ENCODE measurements at places on chromosomes 1 and 21. TPM values are rescaled to one million over a fixed set of nuclear protein-coding genes. Genes with fewer than 3 reads are reported as not detected.

- no peaks in the 10 kb centered on the region for H3K4me1 ChIP-seq
- no peak overlapping the region for H3K4me3 ChIP-seq
Measured at GRCh38 chr21:39056636-39057035, 126.6 kb downstream of the PSMG1 start.

DNA sequence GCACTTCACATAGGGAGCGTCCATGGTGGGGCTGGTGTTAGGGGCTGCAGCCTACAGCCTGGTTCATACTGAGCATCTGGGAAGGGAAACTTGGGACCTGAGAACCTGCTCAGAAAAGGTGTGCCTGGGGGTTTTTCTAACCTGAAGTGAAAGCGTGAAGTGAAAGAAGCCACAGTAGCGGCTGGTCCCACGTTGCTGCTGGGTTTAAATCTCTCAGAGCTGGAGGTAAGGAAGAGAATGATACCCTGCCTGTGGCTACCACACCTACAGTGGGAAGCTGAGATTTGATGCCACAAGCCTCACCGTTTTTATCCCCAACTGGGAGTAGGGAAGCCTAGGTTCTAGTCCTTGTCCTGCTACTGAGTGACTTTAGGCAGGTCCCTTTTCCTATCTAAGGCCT, 21.0 kb upstream of the FUCA1 start:
- no peak overlapping the region for H3K27ac ChIP-seq
- H3K36me3 ChIP-seq = no peaks in the 10 kb centered on the region
- no peaks in the 10 kb centered on the region for H3K27me3 ChIP-seq
- no peak overlapping the region for H3K4me3 ChIP-seq
- no peak for DNase-seq

DNA sequence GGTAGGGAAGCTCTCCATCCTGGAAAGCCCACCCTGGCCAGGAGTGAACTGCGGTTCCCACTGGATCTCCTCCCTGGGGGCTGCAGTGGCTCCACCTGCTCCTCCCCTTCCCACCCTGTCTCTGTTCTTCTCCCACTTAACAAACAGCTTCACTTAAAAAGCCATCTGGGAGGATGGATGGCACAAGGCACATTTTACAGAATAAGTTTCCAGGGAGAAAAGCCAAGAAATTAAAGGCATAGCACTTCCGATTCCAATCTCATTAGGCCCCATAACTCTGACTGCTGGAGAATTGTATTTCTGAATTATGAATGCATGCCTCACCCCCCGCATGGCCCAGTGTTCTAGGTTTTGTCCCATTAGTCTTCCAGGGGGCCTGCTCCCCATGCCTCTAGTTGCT, 718.3 kb downstream of the PTPRU start:
- no peaks in the 10 kb centered on the region for H3K36me3 ChIP-seq
- no peak overlapping the region for H3K4me3 ChIP-seq
- H3K27ac ChIP-seq = no peak overlapping the region
- no peaks in the 10 kb centered on the region for H3K4me1 ChIP-seq
- DNase-seq = no peak

GRCh38 chr1:181704546-181704945, 221.2 kb downstream of the CACNA1E start:
- no peak overlapping the region for H3K4me3 ChIP-seq
- no peaks in the 10 kb centered on the region for H3K27me3 ChIP-seq
- no peaks in the 10 kb centered on the region for H3K36me3 ChIP-seq
- no peak overlapping the region for H3K27ac ChIP-seq
- no peaks in the 10 kb centered on the region for H3K4me1 ChIP-seq

GRCh38 chr1:63902844-63903589, 129.2 kb downstream of the ROR1 start:
- no peaks in the 10 kb centered on the region for H3K36me3 ChIP-seq
- no peak for DNase-seq
- no peak overlapping the region for H3K4me3 ChIP-seq
- no peaks in the 10 kb centered on the region for H3K4me1 ChIP-seq

GRCh38 chr1:209721323-209721722, 16.7 kb downstream of the HSD11B1 start:
- no peak overlapping the region for H3K4me3 ChIP-seq
- DNase-seq = no peak
- H3K27me3 ChIP-seq = no peaks in the 10 kb centered on the region
- no peak overlapping the region for H3K27ac ChIP-seq
- no peaks in the 10 kb centered on the region for H3K36me3 ChIP-seq
- H3K4me1 ChIP-seq = no peaks in the 10 kb centered on the region

DNA sequence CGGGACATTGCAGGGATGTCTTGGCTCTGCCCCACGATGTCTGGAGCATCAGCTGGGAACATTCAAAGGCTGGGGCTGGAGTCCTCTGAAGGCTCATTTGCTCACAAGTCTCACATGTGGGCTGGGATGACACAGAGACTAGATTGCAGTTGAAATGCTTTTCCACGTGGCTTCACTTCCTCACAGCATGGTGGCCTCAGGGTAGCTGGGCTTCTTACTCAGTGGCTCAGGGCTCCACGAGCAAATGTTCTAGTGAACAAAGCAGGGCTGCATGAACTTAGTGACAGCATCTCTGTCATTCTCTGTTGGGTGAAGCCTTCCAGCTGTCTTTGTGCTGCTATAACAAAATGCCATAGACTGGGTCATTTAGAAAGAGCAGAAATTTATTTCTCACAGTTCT, 247.0 kb upstream of the POU3F1 start:
- DNase-seq = no peak
- H3K27me3 ChIP-seq = peaks cover 6% of the 10 kb centered on the region
- H3K27ac ChIP-seq = no peak overlapping the region

- H3K27me3 ChIP-seq = no peaks in the 10 kb centered on the region
- H3K36me3 ChIP-seq = no peaks in the 10 kb centered on the region
- no peak overlapping the region for H3K27ac ChIP-seq
Measured at GRCh38 chr1:113875714-113876113, 4.2 kb upstream of the PTPN22 start.

DNA sequence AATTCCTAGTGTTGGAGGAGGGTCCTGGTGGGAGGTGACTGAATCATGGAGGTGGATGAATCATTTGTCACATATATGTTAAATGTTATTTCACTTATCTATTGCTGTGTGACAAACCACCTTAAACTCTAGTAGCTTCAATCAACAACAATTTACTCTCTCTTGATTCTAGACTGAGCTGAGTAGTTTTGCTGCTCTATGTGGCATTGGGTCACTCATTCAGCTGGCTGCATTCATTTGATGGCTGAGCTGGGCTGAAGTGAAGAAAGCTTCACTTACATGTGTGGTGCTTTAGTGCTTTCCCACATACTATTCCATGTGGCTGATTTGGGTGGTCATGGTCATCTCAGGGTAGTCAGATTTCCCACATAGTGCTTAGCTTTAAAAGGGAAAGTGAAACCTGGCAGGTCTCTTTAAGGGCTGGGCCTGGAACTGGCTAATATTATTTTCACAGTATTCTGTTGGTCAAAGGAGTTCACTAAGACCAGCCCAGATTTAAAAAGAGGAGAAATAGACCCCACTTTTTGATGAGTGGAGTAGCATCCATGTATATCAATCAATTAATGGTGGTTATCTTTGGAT, 10.5 kb downstream of the DNAH14 start:
- no peaks in the 10 kb centered on the region for H3K4me1 ChIP-seq
- no peaks in the 10 kb centered on the region for H3K36me3 ChIP-seq
- H3K27me3 ChIP-seq = no peaks in the 10 kb centered on the region
- H3K27ac ChIP-seq = no peak overlapping the region
- H3K4me3 ChIP-seq = no peak overlapping the region
- no peak for DNase-seq

DNA sequence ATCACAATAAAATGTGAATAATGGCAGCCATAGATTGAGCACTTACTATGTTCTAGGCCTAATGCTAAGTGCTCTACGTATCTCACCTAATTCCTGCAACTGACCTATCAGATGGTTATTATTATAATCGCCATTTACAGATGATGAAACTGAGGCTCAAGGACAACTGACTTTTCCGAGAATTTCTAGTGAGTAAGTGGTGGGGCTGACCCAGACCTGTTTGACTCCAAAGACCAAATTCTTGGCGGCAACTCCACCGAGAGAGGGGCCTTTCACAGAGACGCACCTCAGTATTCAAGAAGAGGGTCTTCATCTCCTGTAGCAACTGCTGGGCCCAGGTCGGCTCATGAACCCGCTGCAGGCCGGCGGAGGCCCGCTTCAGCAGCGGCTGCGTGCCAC, 573 bp downstream of the TMEM234 start:
- peaks cover 17% of the 10 kb centered on the region for H3K36me3 ChIP-seq
- DNase-seq = no peak
- H3K27me3 ChIP-seq = no peaks in the 10 kb centered on the region
- H3K4me3 ChIP-seq = peak overlapping the region; percentile 95
- peak overlapping the region; percentile 88 for H3K27ac ChIP-seq
- H3K4me1 ChIP-seq = peaks cover 19% of the 10 kb centered on the region

- H3K4me1 ChIP-seq = peaks cover 10% of the 10 kb centered on the region
- DNase-seq = no peak
- no peak overlapping the region for H3K4me3 ChIP-seq
- no peak overlapping the region for H3K27ac ChIP-seq
- no peaks in the 10 kb centered on the region for H3K27me3 ChIP-seq
Measured at GRCh38 chr21:33305938-33306337, 18.8 kb upstream of the IFNAR1 start.

GRCh38 chr21:25997788-25998611, 172.6 kb downstream of the APP start:
- peak; percentile 17 for DNase-seq
- H3K27me3 ChIP-seq = no peaks in the 10 kb centered on the region
- H3K36me3 ChIP-seq = no peaks in the 10 kb centered on the region
- H3K4me3 ChIP-seq = no peak overlapping the region

DNA sequence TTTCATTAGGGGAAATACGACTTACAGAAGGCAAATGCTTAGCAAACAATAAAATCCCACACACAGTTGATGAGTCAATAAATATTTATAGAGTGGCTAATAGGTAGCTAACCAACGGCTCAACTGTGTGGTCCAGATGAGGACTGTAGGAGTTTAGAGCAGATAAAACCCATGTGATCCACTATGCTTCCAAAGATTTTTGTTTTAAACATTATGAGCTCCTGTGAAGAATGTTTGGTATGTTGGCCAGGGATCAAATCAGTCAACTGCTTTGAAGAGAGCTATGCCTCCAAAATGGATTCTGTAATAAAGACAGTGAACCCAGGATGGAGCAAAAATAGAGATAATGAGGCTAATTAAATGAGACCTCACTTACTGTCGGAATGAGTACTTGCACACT, 72.3 kb upstream of the COL11A1 start:
- H3K27ac ChIP-seq = no peak overlapping the region
- H3K36me3 ChIP-seq = no peaks in the 10 kb centered on the region
- no peaks in the 10 kb centered on the region for H3K4me1 ChIP-seq
- no peak for DNase-seq
- H3K27me3 ChIP-seq = no peaks in the 10 kb centered on the region
- H3K4me3 ChIP-seq = no peak overlapping the region

GRCh38 chr1:220241072-220241663, 31.1 kb downstream of the RAB3GAP2 start:
- no peaks in the 10 kb centered on the region for H3K27me3 ChIP-seq
- H3K36me3 ChIP-seq = no peaks in the 10 kb centered on the region
- H3K27ac ChIP-seq = no peak overlapping the region
- no peak overlapping the region for H3K4me3 ChIP-seq

- H3K36me3 ChIP-seq = no peaks in the 10 kb centered on the region
- H3K27me3 ChIP-seq = no peaks in the 10 kb centered on the region
- no peaks in the 10 kb centered on the region for H3K4me1 ChIP-seq
- H3K27ac ChIP-seq = no peak overlapping the region
Measured at GRCh38 chr1:41980827-41981653, 62.3 kb upstream of the HIVEP3 start.

DNA sequence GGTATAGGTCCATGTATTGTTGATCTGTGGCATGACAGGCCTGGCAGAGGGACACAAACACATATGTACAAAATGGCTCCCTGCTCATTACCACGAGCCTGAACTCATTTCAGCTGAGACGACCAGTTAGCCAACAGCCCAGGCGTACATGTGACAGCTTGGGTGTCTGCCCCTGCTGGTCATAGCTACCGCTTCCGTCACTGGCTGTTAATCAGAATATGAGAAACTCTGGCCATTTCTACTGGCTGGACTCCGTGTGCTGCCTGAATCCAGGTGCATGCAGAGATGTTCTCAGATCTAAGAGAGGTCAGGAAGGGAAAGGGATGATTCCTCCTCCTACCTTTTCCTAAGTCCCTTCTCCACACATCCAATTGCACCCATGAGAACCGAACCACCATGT, 144.5 kb downstream of the PBX1 start:
- peaks cover 4% of the 10 kb centered on the region for H3K4me1 ChIP-seq
- H3K36me3 ChIP-seq = no peaks in the 10 kb centered on the region
- H3K4me3 ChIP-seq = no peak overlapping the region
- DNase-seq = no peak
- no peaks in the 10 kb centered on the region for H3K27me3 ChIP-seq

- H3K4me1 ChIP-seq = no peaks in the 10 kb centered on the region
- no peaks in the 10 kb centered on the region for H3K27me3 ChIP-seq
- H3K36me3 ChIP-seq = no peaks in the 10 kb centered on the region
- H3K4me3 ChIP-seq = no peak overlapping the region
Measured at GRCh38 chr1:11335417-11336056, 62.5 kb downstream of the UBIAD1 start.

The DAB1 gene
- total RNA-seq = 0.64 TPM

The TMEM240 gene
- 6.8 TPM for total RNA-seq

The TNFSF18 gene
- not detected for total RNA-seq

The DIO1 gene
- not detected for total RNA-seq

The ADCY10 gene
- 1.4 TPM for total RNA-seq

The KIF17 gene
- total RNA-seq = 12.6 TPM

The DNM3 gene
- 5.3 TPM for total RNA-seq

The TOMM20 gene
- 77.1 TPM for total RNA-seq

The CADM3 gene
- total RNA-seq = 0.23 TPM

The MYBPH gene
- not detected for total RNA-seq

The COP1 gene
- total RNA-seq = 53.3 TPM

The ILDR2 gene
- total RNA-seq = 3.2 TPM

Measured in prostate gland (tissue), 2 donors.